Activated CD4-positive, alpha-beta T cell treated with anti-CD3 and anti-CD28 coated beads for 48 hours (primary cell): ENCODE measurements at places on chromosomes 7 and 10.

GRCh38 chr10:61390851-61391250, 62.3 kb downstream of the TMEM26 start:
- DNase-seq, result no peak

DNA sequence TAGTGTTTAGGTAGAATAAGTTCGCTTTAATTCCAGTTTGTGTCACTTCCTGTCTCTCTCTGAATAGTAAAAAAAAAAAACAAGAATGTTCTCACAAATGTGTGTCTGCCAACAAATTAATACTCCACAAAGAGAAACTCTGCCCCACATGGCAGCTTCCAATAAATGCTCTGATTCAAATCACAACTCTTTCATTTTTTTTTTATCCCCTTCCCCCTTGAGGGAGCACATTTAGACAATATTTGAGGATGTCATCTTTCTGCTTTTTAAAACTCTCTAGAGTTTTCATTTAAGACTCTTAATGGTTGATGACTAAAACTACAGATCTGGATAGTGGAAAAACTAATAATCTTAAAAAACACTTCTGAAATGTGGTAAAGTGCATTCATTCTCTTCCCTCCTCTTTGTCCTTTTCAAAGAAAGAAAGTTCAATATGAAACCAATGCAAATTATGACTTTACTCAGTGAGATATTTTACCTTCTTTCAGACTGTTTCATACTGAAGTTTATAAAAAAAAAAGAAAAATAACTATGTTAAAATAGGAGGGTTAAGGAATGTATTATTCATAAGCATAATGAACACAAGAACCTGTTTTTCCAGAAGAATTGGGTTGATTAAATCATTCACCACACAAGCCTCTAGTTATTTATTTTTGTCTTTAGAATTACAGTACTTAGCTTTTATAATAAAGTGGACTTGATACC, 42.3 kb downstream of the ARID5B start:
- DNase-seq, result peak; percentile 42

GRCh38 chr10:124378881-124379471, 39.7 kb downstream of the OAT start:
- no peak for DNase-seq

DNA sequence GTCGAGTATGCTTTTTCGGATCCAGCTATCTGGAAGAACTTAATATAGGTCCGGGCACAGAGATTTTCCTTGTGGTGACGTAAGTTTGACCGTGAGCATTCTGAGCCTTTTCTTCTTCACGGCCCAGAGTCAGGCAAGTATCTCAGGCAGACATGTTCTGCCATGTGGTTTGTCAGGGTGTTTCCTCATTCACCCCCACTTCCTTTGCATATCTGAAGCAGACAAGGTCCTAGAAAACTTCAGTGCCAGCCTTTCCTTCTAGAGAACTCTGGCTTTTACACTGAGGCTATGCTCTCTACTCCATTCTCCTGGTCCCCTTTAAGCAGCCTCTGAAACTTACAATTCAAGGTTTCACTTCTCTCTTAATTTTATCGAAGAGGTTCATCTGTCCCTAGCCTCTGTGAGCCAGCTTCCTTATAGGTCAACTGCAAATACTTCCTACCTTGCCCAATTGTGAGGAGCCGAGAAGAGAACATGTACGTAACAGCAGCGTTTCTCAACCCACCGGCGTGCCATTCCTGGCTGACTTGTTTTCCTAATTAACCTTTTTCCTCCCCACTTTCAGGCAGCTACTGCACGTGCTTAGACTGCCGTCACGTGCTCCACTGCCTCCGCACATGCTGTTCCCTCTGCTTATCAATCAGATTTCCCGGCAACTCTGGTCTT, 47.3 kb downstream of the CDCA7L start:
- DNase-seq, result no peak

GRCh38 chr7:112649560-112649959, 140.6 kb downstream of the TMEM168 start:
- no peak for DNase-seq

GRCh38 chr10:120657371-120657770, 193.8 kb upstream of the WDR11 start:
- DNase-seq, result no peak

DNA sequence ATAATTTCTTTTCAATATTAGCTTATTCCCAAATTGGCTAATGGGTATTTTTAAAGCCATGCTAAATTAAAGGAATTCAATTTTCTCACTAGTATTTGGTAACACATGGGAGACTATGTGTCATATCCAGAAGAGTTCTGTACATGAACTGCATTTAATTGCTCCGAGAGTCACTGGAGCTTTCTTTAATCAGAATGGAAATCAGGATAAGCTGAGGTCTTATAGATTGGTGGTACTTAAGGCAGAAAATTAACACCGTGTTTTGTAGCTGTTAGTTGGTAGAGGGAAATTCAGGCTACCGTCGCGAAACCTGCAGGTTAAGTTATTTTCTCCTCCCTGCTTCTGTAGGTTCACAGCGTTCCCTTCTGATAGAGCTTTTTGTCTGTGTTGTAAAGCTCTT, at the start of gene WEE2:
TSS of gene WEE2 (plus strand) at position 3 of the 400 bp plus-strand sequence. CDS start 406 bp downstream, outside the sequence.
- DNase-seq, result no peak

DNA sequence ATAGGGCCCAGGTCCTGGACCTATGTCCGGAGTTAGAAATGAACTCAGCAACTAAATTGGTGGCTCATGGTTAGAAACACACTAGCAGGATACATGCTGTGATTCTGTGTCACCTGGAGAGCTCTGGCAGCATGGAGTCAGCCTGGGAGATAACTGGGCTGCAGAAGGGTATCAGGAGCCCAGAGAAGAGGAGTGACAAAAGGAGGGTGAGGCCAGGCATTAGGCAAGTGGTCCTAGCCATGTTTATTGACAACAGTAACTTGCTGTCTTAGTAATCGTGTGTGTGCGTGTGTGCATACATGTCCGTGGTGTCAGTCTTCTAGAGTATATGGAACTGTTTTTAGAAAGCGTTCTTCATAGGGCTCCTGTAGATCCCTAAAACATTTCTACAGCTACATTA, 157.5 kb upstream of the PHYHIPL start:
- DNase-seq, result no peak

DNA sequence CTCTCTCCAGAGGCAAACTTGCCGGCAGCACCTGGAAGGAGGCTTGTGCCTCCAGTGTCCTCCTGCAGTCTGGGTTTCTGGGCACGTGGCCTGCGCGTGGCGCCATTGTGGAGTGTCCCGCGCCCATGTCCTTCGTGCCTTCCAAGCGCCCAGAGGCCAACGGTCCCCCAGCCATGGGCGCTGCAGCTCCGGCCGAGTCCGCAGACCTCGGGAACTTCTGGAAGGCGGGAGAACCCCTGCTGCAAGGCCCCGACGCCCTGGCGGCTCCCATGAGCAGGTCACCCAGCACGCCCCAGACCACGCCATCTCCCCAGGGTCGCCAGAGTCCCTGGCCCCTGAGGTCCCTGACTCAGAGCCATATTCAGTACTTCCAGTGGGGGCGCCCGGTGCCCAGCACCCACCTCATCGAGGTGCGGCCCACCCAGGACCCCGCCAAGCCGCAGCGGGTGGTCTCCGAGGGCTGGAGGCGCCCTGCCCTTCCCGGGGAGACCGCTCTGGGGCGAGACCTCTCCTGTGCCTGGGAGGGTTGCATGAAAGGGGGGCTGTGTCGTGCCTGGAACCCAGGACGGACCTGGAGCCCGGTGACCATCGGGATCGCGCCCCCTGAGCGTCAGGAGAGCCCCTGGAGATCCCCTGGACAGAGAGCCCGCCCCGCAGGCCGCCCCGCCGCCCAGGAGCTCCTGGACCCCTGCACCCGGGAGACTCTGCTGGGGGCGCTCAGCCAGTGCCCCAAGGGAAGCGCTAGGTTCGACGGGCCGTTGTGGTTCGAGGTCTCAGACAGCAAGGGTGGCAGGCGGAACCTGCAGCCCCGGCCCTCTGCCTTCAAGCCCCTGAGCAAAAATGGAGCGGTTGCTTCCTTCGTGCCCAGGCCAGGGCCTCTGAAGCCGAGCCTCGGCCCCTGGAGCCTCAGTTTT, at the start of gene POM121L12:
TSS of gene POM121L12 (plus strand) at position 135 of the 914 bp plus-strand sequence. CDS start at position 174, 39 bp downstream.
- DNase-seq, result no peak

GRCh38 chr7:137331378-137331777, 12.2 kb downstream of the PTN start:
- no peak for DNase-seq

DNA sequence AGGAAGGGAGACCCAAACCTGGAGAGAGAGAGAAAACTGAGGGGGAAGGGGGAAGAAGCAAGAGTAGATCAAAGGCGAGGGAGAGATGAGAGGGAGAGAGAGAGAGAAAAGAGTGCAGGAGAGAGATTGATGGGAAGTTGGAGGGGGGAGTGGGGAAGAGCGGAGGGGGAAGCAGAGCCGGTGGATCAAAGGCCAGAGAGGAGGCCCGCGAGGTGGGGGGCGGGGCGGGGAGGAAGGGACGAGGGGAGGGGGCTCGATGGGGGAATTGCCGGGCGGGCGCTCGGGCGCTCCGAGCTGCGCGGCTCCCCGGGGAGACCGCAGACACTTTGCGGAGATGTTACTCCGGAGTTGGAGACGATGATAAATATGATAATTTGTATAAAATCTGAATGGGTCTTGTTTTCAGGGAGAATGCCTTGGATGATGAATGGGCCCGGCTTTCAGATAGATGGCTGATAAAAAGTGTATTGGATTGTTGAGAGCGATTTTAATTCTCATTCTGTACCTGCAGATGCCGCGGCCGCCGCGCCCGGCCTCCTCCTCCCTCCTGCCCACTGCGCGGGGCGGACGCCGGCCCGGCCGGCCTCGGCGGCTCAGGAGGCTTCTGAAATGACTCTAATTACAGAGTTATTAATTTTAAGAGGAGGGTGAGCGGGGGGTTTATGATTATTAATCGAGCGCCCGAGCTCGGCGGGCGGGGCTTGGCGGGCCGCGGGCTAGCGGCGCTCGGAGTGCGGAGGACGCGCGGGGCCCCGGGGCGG, 21.4 kb upstream of the PAX2 start:
- DNase-seq, result no peak
